ENCODE measurements at places on chromosomes 12 and 14.
A peak's percentile ranks its signal among the peaks of the same experiment; 100 is the strongest.

DNA sequence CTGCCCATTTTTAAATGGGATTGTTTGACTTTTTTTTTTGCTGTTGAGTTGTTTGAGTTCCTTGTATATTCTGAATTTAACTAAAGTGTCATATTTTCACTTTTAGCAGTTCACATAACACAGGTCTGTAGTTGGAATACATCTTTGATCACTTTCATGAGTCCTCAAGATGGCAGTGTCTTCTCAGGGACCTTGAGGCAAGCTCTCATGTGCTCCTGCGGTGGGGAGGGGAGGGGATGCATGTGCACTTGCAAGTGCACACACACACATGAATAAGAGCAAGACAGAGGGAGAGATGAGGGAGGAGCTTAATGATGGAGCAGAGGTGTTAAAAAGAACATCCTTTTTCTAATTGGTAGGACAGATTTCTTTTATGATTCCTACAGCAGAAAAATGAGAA lies 291.4 kb upstream of the OR4E1 start:
- peak; percentile 68 for DNase-seq

- DNase-seq = no peak
These were observed 4.3 kb upstream of the LRIG3 start for GRCh38 chr12:58924652-58925051.

DNA sequence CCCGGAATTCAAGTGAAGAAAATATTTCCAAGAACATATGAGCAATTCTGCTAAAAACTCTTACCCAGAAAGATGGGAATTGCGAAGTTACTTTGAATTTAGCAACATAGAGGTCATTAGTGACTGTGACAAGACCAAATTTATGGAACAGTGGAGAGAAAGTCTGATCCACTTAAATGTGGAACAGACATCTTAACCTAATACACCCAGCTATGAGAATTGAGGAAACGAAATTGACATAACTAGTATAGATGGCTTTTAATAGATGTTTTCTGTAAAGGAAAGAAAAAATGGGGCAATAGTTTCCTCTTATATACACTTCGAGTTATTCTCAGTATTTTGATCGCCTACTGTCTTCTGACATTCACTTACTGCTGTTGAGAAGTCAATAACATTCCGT lies 4.6 kb downstream of the OVCH1 start:
- DNase-seq = no peak

DNA sequence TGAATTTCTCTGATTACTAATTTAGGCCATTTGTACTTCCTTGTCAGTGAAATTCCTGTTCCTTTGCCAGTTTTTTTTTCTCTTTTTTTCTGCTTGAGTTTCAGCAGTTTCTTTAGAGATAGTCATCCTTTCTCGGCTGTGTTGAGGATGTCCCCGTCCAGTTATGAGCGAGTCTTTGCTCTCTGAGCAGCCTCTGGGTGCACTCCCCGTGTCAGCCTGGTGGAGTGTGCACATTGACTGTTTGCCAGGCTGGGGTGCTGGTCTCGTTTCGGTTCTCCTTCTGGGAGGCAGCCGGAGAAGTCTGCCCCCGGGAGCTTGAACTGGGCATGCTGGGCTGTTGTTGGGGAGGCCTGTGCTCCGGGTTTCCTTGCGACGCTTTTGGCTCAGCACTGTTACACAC lies 3.0 kb downstream of the PACS2 start:
- no peak for DNase-seq

DNA sequence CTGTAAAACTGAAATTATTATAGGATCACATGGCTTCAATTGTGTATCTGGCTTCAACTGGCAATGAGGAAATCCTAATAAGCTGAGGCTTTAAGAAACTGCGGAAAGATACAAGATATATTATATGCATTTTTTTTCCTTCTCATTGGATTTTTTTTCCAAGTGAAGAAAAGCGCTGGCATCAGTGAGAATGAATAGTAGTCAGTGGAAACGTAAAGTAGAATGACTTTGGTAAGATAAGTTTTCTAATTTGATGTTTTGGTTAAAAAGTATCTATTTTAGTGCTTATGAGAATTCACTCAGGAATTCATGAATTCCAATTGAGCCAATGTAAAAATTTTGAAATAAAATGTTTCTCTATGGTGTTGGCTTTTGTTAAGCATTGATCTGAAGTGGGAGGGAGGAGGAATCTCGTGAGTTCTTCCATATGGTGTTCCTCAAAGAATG lies 173.5 kb upstream of the FRMD6 start:
- no peak for DNase-seq

GRCh38 chr12:121983536-121984210 lies 38.0 kb upstream of the BCL7A start:
- DNase-seq = no peak

GRCh38 chr14:73397810-73398209 lies 60.5 kb downstream of the NUMB start:
- no peak for DNase-seq

DNA sequence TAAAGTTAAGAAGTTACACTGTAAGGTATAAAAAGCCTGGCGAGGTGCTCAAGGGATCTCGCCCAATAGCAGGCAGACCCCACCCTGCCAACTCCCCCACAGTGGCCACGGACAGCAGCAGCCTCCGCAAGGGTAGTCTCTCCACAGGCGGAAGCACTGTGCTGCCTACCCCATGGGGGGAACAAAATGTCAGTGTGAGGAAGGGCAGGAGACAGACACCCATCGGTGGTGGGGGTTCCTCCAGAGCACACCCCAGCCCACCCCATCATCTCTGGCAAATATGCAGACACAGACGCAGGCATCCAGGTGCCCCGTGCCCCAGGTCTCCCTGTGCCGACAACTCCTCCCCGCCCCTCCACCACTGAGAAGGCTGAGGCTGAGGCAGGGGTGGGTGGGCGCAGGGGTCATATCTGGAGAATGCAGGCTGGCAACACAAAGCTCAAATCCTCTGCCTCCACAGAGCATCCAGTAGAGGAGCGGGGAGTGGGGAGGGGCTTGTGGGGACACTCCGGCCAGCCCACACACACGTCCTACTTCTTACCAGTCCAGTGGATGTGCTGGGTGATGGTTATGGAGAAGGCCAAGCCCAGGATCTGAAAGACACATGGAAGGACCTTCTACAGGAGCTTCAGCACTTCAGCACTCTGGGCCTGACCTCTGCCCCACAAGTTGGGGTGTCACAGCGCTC lies 68.3 kb upstream of the DDX11 start:
- DNase-seq = no peak

DNA sequence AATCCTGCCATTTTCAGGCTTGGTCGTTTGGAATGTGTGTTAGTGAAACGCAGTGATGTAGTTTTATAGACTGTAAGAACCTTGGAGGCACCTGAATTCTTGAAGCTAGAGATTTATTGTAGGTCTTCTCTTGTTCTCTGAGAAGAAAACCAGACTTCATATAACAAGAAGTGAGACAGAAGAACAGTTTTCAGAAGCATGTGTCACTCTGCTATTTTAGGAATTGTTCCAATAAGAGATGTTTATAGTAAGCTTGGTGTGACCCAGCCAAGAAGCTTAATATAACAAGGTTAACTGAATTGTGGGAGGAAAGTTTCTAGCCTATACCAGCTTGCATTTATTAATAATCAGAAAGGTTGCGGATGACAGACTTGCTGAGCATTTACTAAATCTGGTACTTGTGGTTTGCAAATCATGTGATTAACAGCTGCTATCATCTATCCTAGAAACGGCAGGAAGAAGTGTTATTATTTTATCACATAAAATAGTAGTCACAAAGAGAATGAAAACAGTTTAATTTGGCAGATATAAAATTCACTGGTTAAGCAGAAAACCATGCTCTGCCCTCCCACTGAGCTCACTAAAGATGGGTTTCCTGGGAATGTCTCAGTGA lies 49.2 kb upstream of the BCAT1 start:
- DNase-seq = peak; percentile 11

DNA sequence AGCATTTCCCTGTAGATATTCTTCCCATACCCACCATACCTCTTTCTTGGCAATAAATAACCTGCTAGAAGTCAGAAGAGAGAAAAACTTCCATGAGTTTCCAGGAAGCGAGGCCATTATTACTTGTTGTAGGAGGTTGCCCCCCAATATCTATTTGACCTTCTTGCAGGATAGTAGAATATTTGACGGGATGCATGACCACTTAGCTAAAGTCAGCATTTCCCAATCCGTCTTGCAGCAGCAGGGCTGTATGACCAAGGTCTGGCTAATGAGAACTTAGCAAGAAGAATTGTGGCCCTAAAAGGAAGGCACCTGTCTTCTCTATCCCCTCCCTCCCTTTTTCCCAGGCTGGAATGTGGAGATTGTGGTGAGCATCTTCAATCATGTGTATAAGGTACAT lies 51.5 kb downstream of the NINJ2 start:
- no peak for DNase-seq

DNA sequence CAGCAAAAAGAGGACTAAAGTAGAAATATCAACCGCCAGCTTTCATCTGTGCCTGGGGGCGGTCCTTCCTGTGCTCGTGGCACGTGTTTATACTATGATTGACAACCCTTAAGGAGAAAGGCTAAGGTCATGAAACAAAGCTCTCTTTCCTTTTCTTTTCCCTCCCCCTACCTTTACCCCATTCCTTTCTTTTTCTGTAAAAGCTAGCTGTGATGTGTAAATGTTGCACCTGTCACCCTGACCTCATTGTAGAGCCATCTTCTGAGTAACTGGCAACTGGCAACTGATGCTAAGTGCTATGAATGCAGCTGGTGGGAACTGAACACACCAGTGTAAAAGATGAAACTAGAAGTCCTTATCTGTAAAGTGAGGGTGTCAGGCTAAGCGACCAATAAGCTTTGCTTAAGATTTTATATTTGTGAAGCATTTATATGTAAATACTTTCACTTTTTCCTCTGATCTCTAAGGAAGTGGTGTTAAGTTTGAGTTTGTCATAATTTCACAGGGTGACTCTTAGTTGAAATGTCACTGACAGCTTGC lies 102.8 kb upstream of the BCAT1 start:
- DNase-seq = peak; percentile 82

DNA sequence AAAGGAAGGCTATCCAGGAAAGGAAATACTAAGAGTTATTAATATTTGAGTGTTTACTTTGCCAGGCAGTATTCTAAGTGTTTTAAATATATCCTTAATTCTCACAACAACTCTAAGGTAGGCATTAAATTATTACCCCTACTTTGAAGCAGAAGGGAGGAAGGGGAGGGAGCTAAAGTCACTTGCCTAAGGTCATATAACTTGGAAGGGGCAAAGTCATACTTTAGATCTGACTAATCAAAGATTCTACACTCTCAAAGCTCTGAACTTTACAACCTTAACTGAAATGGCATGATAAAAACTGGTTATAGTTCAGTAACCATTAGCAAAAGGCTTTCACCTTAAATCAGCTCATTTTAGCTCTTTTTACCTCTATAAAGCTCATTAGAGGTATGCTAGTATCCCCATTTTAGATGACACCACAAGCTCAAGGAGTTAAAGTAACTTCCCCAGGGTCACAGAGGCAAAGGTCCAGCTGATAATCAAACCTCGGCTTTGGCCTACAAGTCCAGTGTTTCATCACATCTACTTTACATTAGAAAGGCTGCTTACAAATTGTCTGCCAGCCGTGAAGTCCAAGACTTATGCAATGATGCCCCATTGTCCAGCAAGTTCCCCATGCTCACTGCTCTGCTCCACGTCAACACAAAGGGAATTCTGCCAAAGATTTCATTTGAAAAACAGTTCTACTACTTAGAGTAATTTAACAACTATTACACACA lies 223.9 kb downstream of the MED13L start:
- no peak for DNase-seq

- peak; percentile 7 for DNase-seq
These were observed 85.1 kb downstream of the DIP2B start for GRCh38 chr12:50589650-50590435.

GRCh38 chr14:75577729-75578101 lies 705 bp upstream of the FLVCR2 start:
- DNase-seq = peak; percentile 72

DNA sequence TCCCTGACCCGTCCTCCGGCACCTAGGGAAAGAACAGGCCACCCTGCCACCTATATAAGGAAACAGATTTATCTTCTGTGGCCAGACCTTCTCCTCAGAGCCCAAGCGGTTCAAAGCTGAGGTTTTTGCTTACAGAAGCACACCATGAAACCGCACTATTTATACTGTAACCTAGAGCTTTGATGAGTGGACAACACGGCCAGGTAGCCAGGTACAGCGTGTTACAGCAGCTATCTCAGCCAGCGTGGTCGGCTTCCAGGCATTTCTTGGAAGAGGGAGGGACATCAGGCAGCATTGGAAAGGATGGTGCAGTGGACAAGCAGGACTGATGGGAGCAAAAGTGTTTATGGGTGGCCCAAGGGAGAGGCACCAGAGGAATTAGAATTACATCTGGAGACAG lies 34.4 kb downstream of the TTC7B start:
- DNase-seq = no peak

- DNase-seq = no peak
These were observed 53.4 kb downstream of the RCOR1 start for GRCh38 chr14:102645746-102646440.

- no peak for DNase-seq
These were observed 4.8 kb downstream of the SLC8A3 start for GRCh38 chr14:70183991-70184390.

DNA sequence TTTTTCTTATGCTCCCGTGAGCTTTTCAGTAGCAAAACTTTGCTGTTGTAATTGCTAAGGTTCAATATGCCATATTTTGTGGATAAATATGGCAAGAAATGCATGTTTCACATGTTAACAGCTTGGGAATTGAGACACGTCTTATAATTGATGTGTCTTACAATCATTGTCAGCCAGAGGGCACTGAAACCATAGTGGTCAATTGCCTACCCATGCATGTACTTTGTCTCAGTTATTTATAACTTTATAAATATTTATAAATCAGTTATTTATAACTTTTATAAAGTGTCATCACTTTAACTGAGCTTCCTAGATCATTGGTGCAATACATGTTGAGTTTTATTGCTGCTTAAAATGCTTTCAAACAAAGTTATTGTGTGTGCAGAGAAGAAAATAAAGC lies 82.0 kb downstream of the CATSPERB start:
- peak; percentile 44 for DNase-seq

- DNase-seq = no peak
These were observed 156.8 kb upstream of the PDE3A start for GRCh38 chr12:20211541-20211940.

GRCh38 chr14:78863143-78863542 lies 693.0 kb downstream of the NRXN3 start:
- no peak for DNase-seq

DNA sequence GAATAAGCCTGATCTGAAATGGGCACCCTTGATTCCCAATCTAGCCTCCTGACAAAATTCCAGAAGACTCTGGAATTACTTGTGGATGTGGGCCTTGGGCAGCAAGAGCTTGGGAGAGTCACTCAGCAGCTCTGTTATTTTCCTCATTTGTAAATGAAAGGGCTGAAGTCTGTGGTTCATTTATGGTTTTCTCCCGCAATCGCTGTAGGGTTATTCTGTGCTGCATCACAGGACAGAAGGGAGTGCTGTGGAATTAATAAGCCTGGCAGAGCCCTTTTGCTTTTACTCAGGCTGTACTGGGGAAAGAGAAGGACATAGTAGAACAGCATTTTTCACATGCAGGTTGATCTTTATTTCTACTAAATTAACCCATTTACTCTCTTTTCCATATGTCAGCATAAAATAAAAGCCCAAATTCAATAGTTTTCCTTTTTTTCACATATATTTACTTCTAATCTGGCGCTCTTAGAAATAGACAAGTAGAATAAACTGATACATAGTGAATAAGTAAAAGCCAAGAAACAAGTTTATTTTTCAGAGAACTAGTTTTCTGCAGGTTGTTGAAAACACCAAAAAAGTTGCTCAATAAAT lies 49.2 kb downstream of the DUSP16 start:
- no peak for DNase-seq

GRCh38 chr12:11797317-11797913 lies 147.9 kb downstream of the ETV6 start:
- no peak for DNase-seq

GRCh38 chr14:23433457-23433856 lies 2.0 kb downstream of the MYH7 start:
- no peak for DNase-seq
